ENCODE measurements at places on chromosomes 3 and 15.
A peak's percentile ranks its signal among the peaks of the same experiment; 100 is the strongest.

GRCh38 chr15:99478977-99479376 lies 86.8 kb upstream of the MEF2A start:
- no peak for DNase-seq

GRCh38 chr3:101838691-101839090 lies 10.6 kb upstream of the NFKBIZ start:
- no peak for DNase-seq

- DNase-seq: peak; percentile 39
These were observed 462.3 kb upstream of the SGO1 start for GRCh38 chr3:20648294-20648693.

- DNase-seq: no peak
These were observed 7.6 kb downstream of the SI start for GRCh38 chr3:165070682-165071081.

- peak; percentile 39 for DNase-seq
These were observed 87.5 kb upstream of the PRR20G start for GRCh38 chr3:127375151-127375930.

- no peak for DNase-seq
These were observed 75.9 kb upstream of the ALDH1L1 start for GRCh38 chr3:126256251-126256650.

GRCh38 chr3:139559541-139559940 lies 20.0 kb upstream of the RBP1 start:
- no peak for DNase-seq

- no peak for DNase-seq
These were observed 62.5 kb downstream of the RPN1 start for GRCh38 chr3:128588147-128588546.

GRCh38 chr3:46812237-46812791 lies 50.9 kb downstream of the MYL3 start:
- no peak for DNase-seq

- DNase-seq: no peak
These were observed 1.6 kb downstream of the TPM1 start for GRCh38 chr15:63044077-63044644.

GRCh38 chr3:94440767-94441493 lies 378.1 kb downstream of the NSUN3 start:
- DNase-seq: no peak

DNA sequence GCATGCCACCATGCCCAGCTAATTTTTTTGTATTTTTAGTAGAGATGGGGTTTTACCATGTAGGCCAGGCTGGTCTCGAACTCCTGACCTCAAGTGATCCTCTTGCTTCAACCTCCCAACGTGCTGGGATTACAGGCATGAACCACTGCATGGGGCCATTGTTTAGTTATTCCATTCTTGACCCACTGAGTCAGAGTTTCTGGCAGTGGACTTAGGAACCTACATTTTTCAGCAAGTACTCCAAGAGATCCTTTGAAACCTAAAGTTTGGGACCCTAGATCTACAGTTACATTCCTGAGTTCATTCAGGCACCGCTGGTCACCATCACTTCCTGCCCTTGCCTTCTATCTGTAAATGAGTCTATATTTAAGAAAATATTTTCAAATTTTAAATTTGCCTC lies 1.4 kb upstream of the TNFSF10 start:
- DNase-seq: no peak

- no peak for DNase-seq
These were observed 121.3 kb upstream of the WNT7A start for GRCh38 chr3:14001136-14001535.

DNA sequence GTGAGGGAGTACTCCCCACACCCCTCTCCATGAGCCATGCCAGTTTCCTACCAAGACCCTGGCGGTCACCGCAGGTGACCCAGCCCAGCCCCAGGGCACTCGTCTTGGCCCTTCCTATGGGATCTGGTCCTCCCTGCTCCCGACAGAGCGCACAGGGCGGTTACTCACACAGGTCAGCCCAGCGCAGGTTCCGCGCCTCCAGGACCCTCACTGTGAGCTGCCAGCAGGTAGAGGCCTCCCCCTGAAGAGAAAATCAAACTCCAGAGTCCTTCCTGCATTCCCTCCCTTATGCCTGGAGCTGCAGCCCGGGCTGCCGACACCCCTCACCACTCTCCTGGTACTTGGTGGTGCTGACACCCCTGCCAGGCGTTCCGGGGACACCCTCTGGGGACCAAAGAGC lies 6.9 kb downstream of the PLA2G4D start:
- no peak for DNase-seq

GRCh38 chr3:100082714-100083113 lies 31.6 kb downstream of the FILIP1L start:
- DNase-seq: no peak

- no peak for DNase-seq
These were observed 11.4 kb downstream of the DET1 start for GRCh38 chr15:88535100-88535499.

GRCh38 chr3:181721046-181721875 lies 9.5 kb downstream of the SOX2 start:
- no peak for DNase-seq

DNA sequence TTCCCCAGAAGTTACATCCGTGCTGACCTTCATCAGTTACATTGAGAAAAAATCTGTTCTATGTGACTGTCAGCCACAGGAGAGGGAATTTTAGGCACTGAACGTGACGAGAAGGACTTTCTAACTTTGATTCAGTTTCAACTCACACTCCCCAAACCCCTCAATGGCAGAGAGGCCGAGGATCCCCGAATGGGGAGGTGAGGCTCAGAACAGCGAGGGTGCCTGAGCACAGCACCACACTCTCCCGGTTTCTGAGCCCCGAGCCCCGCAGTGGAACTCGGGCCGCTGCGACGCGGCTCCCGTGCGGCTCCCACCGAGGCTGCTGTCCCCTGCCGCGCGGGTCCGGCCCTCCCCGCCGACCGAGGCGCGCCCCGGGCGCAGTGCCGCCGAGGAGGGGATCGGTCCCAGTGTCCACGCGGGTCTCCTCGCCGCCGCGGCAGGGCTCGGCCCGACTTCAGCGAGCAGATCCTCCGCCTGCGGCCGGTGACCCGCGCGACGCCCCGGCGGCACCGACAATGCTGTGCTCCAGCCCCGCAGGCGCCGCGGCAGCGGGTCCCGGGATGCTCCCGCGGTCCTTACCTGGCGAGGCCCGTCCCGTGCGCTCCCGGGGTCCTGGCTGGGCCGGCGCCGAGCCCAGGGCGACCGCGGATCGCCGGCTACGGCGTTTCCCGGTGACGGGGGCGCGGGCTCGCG lies 439 bp downstream of the CTXND1 start:
- DNase-seq: no peak

DNA sequence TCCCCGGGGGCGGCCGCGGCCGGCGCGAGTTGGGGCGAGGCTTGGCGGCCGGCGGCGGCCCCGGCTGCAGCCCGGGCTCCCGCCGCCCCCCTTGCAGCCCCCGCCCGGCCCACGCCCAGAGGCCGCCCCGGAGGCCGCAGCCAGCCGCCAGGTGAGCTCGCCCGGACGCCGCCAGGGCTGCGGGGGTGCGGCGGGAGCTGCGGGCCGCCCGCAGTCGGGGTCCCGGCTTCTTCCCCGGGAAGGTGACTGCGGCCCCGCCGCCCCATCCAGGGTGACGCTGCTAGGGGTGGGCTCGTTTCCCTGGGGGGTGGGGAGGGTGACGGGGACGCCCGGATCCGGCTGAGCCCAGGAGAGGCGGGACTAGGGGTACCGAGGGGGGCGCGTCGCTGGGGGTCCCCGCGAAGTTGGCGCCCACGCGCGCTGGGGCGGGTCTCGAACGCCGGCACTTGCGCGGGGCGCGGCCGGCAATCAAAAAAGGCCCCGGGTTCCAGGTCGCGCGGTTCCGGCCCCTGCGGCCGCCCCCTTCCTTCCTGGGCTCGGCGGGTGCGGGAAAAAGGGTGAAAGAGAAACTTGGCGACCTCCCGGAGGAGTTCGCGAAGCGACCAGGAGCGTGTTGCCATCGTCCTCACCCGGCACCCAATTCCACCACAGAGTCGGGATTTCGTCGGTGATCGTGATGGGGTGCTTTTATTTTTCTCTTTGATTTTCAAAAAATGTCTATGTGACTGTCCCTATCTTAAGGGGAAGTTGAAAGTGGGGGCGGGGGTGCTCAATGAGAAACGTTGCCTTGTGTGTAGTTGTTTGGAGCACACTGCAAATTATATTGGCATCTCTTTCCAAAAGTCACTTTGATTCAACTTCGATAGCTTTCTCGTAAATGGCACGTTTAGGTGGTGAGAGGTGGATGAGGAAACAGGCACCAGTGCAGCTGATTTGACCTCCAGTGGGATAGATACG lies 619 bp downstream of the ATXN7 start:
- DNase-seq: no peak

GRCh38 chr3:69900331-69900730 lies 99.2 kb upstream of the SAMMSON start:
- no peak for DNase-seq

DNA sequence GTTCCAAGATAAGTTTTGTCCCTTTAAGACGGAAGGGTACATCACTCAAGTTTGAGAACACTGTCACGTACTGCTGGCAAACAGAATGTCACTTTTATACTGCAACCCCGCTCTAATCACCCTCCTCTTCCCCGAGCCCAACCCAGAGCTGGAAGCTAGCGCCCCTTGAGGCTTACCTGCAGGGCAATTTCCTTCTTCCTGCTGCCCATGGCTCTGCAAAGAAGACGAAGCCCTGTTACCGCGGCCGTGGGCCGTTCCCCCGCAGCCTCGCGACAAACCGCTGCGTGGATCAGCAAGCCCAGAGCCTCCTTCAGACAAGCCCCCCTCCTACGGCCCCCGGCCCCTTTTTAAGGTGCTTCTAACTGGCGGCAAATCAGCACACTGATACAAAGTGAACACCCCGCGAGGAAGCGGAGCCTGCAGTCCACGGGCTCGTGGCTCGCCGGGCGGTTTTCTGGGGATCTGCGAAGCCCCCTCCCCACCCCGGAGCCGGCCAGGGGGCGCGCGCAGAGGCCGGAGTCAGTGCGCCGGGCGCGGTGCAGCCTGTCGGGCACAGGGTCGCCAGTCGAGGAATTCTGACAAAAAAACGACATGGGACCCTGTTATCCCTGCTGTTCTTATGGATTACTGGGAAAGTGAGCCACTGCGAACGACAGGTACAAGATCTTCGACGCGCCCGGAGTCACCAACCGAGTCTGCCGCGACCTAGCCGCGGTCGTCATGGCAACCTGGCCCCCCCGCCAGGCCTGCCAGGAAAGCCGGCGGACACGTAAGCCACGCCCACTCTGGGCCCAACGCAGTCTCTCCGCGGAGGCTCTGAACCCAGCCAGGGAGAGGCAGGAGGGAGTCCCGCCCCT lies at the start of gene NME9:
TSS of gene NME9 (minus strand) at position 725 of the 857 bp plus-strand sequence. CDS start at position 209, 516 bp downstream.
- peak; percentile 96 for DNase-seq

DNA sequence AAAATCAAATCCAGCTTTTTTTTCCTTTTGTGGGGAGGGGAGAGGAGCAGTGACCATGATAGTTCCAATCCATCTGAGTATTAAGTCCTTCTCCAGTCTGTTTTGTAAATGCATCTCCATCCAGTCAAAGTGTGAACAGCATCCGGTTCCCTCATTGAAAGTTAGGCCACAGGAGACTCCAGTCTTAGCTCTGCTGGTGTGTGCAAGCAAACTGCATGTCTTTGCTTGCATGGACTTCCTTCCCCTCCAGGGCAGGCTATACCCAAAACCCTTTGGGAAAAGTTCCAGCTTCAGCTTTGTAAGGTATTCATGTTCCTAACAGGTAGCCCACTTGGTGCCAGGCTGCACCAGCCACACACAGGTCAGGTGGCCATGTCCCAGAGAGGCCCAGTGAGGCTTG lies 3.1 kb upstream of the MAN2C1 start:
- no peak for DNase-seq

DNA sequence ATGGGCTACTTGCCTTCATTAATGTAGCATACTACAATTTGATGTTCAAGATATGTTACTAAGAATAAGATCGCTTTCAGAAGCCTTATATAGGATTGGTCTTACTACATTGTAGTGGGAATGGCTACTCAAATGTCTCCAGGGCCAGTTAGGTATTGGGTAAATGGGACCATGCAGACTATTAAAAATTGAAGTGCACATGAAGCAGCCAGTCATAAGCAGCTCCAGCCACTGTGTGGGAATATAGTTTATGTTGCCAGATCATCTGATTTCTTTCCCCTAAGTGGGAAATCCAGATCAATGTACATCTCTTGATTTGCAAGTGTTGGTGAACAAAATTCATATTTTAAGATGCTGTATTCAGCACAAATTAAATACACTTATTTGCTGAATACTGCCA lies 5.1 kb downstream of the CTNNB1 start:
- DNase-seq: no peak

DNA sequence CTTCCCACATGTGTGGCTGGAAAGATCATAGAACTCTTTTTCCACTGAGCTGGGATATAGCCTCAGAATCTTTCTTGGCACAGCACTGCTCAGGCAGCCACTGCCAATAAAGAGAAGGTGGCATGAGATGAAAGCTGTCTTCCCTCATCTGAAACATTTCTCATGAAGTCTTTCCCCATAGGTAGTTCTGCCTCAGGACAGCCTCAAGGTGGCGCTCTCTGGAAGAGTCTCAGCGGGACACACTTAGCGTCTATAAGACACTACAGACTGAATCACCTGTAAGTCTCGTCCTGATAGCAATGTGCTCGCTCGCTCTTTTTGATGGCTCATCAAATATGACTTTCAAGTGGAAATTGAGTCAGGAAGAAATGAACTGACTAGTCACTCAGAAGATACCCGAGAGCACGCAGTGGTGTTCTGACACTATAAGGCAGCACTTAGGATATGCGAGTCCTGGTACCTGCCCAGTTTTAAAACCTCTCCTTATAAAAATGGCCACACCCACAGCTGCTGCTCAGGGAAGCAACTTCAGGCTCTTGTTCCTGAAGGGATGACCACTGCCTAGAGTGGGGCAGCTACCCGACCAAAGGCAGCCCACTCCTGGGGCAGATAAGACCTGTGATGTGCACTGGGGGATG lies 269.5 kb downstream of the SUCLG2 start:
- DNase-seq: peak; percentile 23

DNA sequence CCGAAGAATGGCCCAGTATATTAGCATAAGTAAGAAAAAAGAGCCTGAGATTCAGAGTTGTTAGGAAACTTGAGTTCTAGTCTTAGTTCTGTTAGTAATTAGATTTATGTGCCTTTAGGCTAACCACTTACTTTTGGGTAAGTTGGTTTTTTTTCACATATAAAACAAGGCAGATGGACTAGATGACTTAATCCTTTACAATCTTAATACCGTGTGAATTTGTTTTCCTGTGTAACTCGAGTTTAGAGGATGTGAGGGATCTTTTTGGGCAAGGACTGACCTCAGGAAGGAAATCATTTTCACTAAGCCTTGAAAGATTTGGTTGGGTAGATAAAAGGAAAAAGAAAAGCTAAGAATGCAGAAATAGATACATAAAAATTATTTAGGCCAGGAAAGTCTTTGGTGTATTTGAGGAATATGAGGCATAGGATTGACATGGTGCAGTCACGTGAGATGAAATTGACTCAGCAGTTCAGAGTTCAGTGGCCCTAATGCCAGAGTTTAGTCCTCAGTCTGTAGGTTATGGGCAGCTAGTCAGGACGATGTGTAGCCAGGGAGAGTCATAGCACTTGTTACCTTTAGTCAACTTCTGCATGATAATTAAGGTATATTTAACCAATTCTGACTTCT lies 34.6 kb downstream of the PAK2 start:
- DNase-seq: peak; percentile 22

GRCh38 chr15:74696808-74697207 lies 984 bp upstream of the EDC3 start:
- no peak for DNase-seq
